ENCODE measurements at places on chromosomes 16 and 17.
A peak's percentile ranks its signal among the peaks of the same experiment; 100 is the strongest.

DNA sequence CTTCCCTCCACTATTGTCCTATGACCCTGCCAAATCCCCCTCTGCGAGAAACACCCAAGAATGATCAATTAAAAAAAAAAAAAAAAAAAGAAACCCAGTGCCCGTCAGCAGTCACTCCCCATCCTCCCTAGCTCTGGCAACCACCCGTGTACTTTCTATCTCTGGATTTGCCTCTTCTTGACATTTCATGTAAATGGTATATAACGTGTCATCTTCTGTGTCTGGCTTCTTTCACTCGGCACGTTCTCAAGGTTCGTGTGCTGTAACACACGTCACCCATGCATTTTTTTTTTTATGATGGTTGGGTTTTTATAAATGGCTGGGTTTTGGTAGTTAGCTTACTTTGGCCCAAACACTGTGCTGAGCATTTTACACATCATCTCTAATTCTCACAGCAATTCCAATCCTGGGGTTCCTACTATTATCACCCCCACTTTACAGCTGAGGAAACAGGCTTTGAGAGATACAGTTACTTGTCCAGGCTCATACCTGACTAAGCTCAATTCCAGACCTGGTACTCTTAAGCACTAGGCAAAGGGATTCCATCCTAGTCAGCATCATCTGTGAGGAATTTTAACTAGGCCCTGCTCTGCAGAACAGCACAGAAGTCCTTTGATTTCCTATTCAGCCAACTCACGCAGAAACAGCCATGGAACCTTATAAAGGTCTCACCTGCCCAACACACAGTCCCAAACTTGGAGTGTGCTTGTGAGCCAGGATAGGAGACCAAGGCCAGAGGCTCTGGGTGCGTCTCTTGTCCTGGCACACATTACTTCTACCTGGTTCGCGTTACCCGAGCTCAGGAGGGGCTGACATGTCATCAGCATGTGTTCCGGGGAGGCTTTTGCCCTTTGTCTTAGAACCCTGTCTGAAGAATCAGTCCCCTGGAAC lies 11.7 kb downstream of the NDUFAB1 start:
- DNase-seq: no peak

GRCh38 chr16:86059253-86060171 lies 160.6 kb downstream of the IRF8 start:
- DNase-seq: no peak

GRCh38 chr16:72426386-72426785 lies 254.4 kb upstream of the PMFBP1 start:
- peak; percentile 59 for DNase-seq

GRCh38 chr17:64992325-64992802 lies 64.2 kb downstream of the GNA13 start:
- no peak for DNase-seq

DNA sequence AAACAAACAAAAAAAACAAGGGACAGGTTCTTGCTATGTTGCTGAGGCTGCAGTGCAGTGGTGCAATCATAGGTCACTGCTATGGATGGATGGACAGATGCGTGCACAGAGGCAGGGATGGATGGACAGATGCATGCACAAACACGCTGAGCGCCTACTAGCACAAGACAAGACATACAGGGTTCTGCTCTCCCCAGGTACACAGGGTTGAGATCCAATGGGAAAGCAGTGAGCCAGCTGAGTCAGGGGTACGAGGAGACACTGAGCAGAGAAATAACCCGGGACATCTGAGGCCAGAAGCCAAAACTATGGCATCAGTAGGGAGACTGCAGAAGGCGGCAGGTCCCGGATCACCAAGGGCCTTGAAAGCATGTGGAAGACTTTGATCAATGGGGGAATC lies 6.2 kb downstream of the IL32 start:
- no peak for DNase-seq

GRCh38 chr17:13777003-13777402 lies 175.3 kb upstream of the HS3ST3A1 start:
- DNase-seq: no peak

All from NCI-H2171 treated with DMSO at 0.1 percent for 48 hours (cell line).